ENCODE measurements at places on chromosomes 16 and 17.
A peak's percentile ranks its signal among the peaks of the same experiment; 100 is the strongest.

DNA sequence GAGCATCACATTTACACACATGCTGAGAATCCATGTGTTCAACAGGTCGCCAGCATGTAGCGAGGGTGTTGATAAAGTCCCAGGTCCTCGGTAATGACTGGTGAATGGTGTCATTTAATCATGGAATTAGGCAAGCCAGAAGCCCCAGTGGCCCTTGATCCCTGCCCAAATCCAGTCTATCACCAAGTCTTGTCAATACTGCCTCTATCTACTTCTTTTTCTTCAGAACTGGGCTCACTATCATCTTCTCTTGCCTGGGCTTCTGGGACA, 31.3 kb upstream of the MED13 start:
- no peak for DNase-seq

DNA sequence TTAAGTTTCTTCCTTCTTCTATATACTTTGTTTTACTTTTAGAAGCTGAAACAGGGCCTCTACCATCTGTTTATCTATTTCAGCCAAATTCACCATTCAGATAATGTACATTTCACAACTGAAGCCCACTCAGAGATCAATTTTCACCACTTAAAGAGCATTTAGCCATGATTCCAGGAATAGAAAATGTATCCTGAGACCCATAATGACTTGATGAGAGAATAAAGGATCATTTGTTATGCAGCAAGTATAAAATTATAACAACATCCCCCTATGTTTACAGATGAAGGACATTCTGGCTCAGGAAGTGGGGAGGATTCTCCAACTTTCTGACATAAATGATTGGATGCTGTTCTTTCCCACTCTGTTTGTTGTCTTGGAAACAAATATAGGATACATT, 962.1 kb upstream of the EEF2KMT start:
- DNase-seq, result no peak

GRCh38 chr17:62999736-63000135, 33.7 kb downstream of the TANC2 start:
- DNase-seq, result no peak

DNA sequence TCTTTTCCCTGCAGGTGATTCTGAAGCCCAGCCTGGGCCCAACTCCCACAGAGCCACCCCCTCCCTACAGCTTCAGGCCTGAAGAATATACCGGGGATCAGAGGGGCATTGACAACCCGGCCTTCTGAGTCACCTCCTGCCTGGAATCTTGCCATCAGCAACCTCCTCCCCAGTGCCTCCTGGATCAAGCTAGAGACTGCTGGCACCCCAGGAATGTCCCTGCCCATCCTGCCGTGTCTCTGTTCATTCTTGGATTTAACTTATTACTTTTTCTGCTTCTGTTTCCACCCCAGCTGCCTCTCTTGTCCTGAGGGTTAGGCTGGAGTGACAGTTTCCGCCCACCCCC, 4.9 kb downstream of the TMEM92 start:
- no peak for DNase-seq

GRCh38 chr17:45367216-45367615, 50.4 kb upstream of the MAP3K14 start:
- peak; percentile 89 for DNase-seq

GRCh38 chr16:67063008-67063407, 34.1 kb downstream of the CBFB start:
- DNase-seq, result no peak

DNA sequence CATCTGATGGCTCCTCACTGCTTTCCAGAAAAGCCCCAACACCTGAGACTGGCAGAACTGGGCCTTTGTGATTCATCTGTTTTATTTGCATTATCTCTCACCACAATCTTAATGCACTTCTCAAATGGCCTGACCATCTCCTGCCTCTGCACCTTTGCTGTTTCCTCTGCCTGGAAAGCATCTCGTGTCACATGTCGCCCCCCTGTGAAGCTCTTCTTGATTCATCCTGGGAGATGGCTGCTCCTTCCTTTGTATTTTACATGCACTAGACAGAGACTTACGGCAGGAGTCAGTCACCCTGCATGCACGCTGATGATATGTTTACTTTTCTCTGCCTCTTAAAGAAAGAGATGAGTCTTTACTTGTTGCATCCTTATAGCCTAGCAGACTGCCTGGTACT, 30.0 kb downstream of the HNF1B start:
- no peak for DNase-seq
